T-helper 1 cell treated with Interleukin-12 subunit alpha and Interleukin-12 subunit beta and Interleukin-4 antibody, amounts not matched to agents 30 ng/mL and 1 ng/mL, for 36 hours (primary cell): ENCODE measurements at places on chromosomes 2 and 18. TPM values are rescaled to one million over a fixed set of nuclear protein-coding genes. Genes with fewer than 3 reads are reported as not detected.

The IFIH1 gene
- 90.5 and 94.0 TPM in 2 replicates for total RNA-seq

The MZT2A gene
- 107 and 110 TPM in 2 replicates for total RNA-seq

The MERTK gene
- 0.29 TPM in 2 replicates for total RNA-seq

The IGFBP2 gene
- 10.1 and 11.3 TPM in 2 replicates for total RNA-seq

The NCKAP5 gene
- total RNA-seq, result not detected in 2 replicates

The DNAJC27 gene
- total RNA-seq, result 5.5 and 5.8 TPM in 2 replicates

The HOXD1 gene
- total RNA-seq, result not detected in 2 replicates

The LOXHD1 gene
- total RNA-seq, result 0.05 TPM in 1 of 2 replicates, not detected in the other

The KYNU gene
- not detected in 2 replicates for total RNA-seq

The PLB1 gene
- 0.78 and 0.98 TPM in 2 replicates for total RNA-seq

The GCG gene
- total RNA-seq, result not detected in 2 replicates

The EML6 gene
- 0.54 and 1.3 TPM in 2 replicates for total RNA-seq

The SERPINB10 gene
- not detected in 2 replicates for total RNA-seq

The DNAH6 gene
- total RNA-seq, result 0.39 and 0.81 TPM in 2 replicates

The CDKL4 gene
- 0.54 TPM in 2 replicates for total RNA-seq

The ANKRD36 gene
- total RNA-seq, result 66.1 and 69.3 TPM in 2 replicates

The CABYR gene
- 0.74 and 1.2 TPM in 2 replicates for total RNA-seq

The GPBAR1 gene
- total RNA-seq, result 1.5 and 1.8 TPM in 2 replicates

The AQP12B gene
- total RNA-seq, result not detected in 2 replicates

The NTSR2 gene
- total RNA-seq, result not detected in 2 replicates

The LBX2 gene
- total RNA-seq, result 0.42 and 0.98 TPM in 2 replicates

The CCDC68 gene
- total RNA-seq, result not detected in 2 replicates

The GKN2 gene
- total RNA-seq, result not detected in 2 replicates

The DES gene
- not detected in 2 replicates for total RNA-seq

The PRKAG3 gene
- total RNA-seq, result not detected in 2 replicates

The DSG4 gene
- total RNA-seq, result not detected in 2 replicates

The ANKZF1 gene
- total RNA-seq, result 91.4 and 91.9 TPM in 2 replicates

The ZNF521 gene
- total RNA-seq, result not detected in 2 replicates

The SMAD2 gene
- total RNA-seq, result 140 and 149 TPM in 2 replicates

The SKOR2 gene
- not detected in 2 replicates for total RNA-seq

The ASXL3 gene
- total RNA-seq, result not detected in 2 replicates

The CARF gene
- total RNA-seq, result 5.8 and 7.1 TPM in 2 replicates

The REEP1 gene
- total RNA-seq, result 0.10 and 0.12 TPM in 2 replicates

The OXER1 gene
- total RNA-seq, result 0.20 and 0.49 TPM in 2 replicates

The EGR4 gene
- 0.27 and 0.56 TPM in 2 replicates for total RNA-seq

The KRTCAP3 gene
- 4.8 and 5.5 TPM in 2 replicates for total RNA-seq

The GPAT2 gene
- 9.8 and 10.2 TPM in 2 replicates for total RNA-seq

The PDE1A gene
- not detected in 2 replicates for total RNA-seq

The ABCG8 gene
- total RNA-seq, result not detected in 2 replicates

The AP1S3 gene
- total RNA-seq, result 7.1 and 9.8 TPM in 2 replicates

The SAG gene
- not detected in 2 replicates for total RNA-seq

The SERPINB12 gene
- total RNA-seq, result not detected in 2 replicates

The SERPINB13 gene
- not detected in 2 replicates for total RNA-seq

The TUBA3E gene
- not detected in 2 replicates for total RNA-seq

The CROCC2 gene
- total RNA-seq, result not detected in 2 replicates

The TTR gene
- total RNA-seq, result not detected in 2 replicates

The DLGAP1 gene
- total RNA-seq, result 0.44 and 0.86 TPM in 2 replicates

The SNTG2 gene
- total RNA-seq, result not detected in 2 replicates

The ATOH8 gene
- 1.8 and 2.1 TPM in 2 replicates for total RNA-seq

The RIT2 gene
- not detected in 2 replicates for total RNA-seq

The CD302 gene
- 0.34 and 0.46 TPM in 2 replicates for total RNA-seq

The OSR1 gene
- not detected in 2 replicates for total RNA-seq

The RAD51AP2 gene
- not detected in 2 replicates for total RNA-seq

The GULP1 gene
- total RNA-seq, result not detected in 2 replicates
